NCI-H2107 (cell line): ENCODE measurements at places on chromosomes 4 and X.

- no peak for DNase-seq
These were observed 52.1 kb downstream of the PDGFRA start for GRCh38 chr4:54281054-54281766.

- no peak for DNase-seq
These were observed 73.2 kb upstream of the NKX1-1 start for GRCh38 chr4:1479454-1479853.

- no peak for DNase-seq
These were observed 12.2 kb downstream of the FBXW7 start for GRCh38 chr4:152523731-152524130.

GRCh38 chr4:161949946-161950725 lies 213.7 kb downstream of the FSTL5 start:
- DNase-seq: no peak

- DNase-seq: no peak
These were observed 1039.9 kb downstream of the GLUD2 start for GRCh38 chrX:122087341-122087740.

- no peak for DNase-seq
These were observed 51.7 kb downstream of the TMEM154 start for GRCh38 chr4:152628128-152628527.
